ENCODE measurements at places on chromosomes 7 and 10.

DNA sequence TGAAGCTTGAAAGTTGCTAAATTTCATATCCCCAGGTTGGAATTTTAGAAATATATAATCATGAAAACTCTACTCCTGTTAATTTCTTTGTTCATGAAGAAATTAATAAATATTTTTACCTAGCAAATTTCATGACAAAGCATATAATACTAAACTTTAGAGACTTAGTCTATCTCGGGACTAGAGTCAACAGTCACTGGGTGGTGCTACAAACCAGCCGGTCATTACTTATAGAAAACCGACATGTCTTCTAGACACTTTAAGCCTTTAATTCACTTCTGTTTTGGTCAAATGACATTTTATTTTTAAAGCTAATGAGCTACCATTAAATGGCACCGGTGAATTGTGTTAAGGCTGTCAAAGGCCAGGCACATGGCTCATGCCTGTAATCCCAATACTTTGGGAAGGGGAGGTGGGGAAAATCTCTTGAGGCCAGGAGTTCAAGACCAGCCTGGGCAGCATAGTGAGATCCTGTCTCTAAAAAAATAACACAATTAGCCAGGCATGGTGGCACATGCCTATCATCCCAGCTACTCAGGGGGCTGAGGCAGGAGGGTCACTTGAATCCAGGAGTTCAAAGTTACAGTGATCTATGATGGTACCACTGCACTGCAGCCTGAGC lies 270.1 kb downstream of the CACNA2D1 start:
- no peak for DNase-seq

- DNase-seq = peak; percentile 54
Observed at GRCh38 chr7:100119970-100120732, 717 bp downstream of the CNPY4 start.

DNA sequence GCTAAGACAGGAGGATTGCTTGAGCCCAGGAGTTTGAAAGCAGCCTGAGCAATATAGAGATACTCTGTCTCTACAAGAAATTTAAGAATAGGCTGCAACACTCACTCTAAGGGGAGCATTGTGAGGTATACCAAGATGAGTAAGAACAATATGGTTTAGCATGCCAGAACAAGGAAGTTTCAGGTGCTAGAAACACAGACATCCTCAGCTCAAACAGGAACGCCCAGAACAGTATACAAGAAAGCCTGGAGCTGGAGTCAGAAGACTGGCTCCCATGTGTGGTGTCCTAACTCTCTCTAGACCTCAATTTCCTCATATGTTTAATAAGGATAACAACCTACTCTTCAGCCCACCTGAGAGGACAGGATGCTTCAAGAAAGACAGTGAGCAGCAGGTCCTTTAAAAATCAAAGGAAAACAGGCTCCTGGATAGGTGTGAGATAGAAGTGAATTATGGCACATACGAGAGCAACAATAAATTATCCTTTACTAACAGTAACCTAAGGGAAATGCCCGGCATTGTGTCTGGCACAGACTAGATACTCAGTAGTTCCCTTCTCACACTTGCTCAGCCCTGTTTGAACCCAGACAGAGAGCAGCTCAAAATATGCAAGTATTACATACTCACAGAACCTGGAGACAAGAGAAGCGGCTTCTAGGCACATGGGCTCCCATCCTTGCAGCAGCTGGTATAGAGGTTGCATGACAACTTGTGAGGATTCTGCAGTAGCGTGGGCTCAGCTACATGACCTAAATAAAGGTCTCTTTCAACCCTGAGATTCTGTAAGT lies 45.4 kb downstream of the KAT6B start:
- no peak for DNase-seq

GRCh38 chr10:77296534-77297392 lies 340.8 kb downstream of the KCNMA1 start:
- no peak for DNase-seq

- DNase-seq = no peak
Observed at GRCh38 chr7:75966190-75966961, 28.0 kb downstream of the TMEM120A start.

DNA sequence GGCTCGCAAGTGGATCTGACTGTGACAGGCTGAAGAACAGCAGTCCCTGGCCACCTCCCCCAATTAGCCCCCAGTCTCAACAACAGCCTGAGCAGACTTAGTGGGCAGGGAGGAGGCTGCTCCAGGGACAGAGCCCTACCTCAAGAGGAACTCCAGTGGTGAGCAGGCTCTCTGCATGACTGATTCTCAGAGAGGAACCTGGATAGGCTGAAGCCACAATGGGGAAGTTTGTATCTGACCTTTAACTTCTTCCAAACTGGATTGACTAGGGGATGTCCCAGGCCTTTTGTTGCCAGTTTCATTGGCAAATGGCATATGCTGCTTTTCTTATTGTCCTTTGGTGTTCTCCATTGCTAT lies 93.0 kb downstream of the ARHGAP22 start:
- DNase-seq = no peak
